ENCODE measurements at places on chromosomes 3 and 15. TPM values are rescaled to one million over a fixed set of nuclear protein-coding genes. Genes with fewer than 3 reads are reported as not detected.

Gene MEGF11
- not detected for total RNA-seq

Gene TTLL13
- total RNA-seq: 0.38 TPM

Gene GOLGA8N
- total RNA-seq: 1.8 TPM

Gene RAB8B
- 75.5 TPM for total RNA-seq

Gene CCDC54
- not detected for total RNA-seq

Gene ARL6
- total RNA-seq: 7.7 TPM

Gene C3orf49
- not detected for total RNA-seq

Gene EHHADH
- 1.6 TPM for total RNA-seq

Gene KNG1
- total RNA-seq: not detected

Gene C3orf38
- total RNA-seq: 20.3 TPM

All from vein endothelial cell (primary cell).